Smooth muscle cell of the coronary artery (primary cell): ENCODE measurements at places on chromosomes 2 and 18. TPM values are rescaled to one million over a fixed set of nuclear protein-coding genes. Genes with fewer than 3 reads are reported as not detected.

AQP12A gene
- not detected in 2 replicates for total RNA-seq

ST6GAL2 gene
- 0.47 TPM in 1 of 2 replicates, not detected in the other for total RNA-seq

CABLES1 gene
- 11.7 and 13.0 TPM in 2 replicates for total RNA-seq

CENPA gene
- total RNA-seq: 0.47 and 2.9 TPM in 2 replicates

RNF125 gene
- 0.08 and 0.35 TPM in 2 replicates for total RNA-seq

LYPD6 gene
- total RNA-seq: not detected in 2 replicates

PKDCC gene
- total RNA-seq: 28.9 and 147 TPM in 2 replicates

EFHD1 gene
- 0.23 and 0.30 TPM in 2 replicates for total RNA-seq

REL gene
- 2.1 and 2.8 TPM in 2 replicates for total RNA-seq

ALLC gene
- not detected in 2 replicates for total RNA-seq

IL1RL1 gene
- total RNA-seq: 0.23 and 2.0 TPM in 2 replicates

PCARE gene
- total RNA-seq: not detected in 2 replicates

RESP18 gene
- total RNA-seq: not detected in 2 replicates

ALK gene
- total RNA-seq: under 0.01 TPM in 1 of 2 replicates, not detected in the other
